GM23248 (cell line): ENCODE measurements at places on chromosomes 12 and 14. TPM values are rescaled to one million over a fixed set of nuclear protein-coding genes. Genes with fewer than 3 reads are reported as not detected.

SYT1 gene
- total RNA-seq, result 2.4 and 3.0 TPM in 2 replicates

ESPL1 gene
- 5.6 and 8.5 TPM in 2 replicates for total RNA-seq

DICER1 gene
- 27.6 and 28.2 TPM in 2 replicates for total RNA-seq

IFNG-AS1 gene
- total RNA-seq, result not detected in 2 replicates

CLEC2A gene
- not detected in 2 replicates for total RNA-seq

REM2 gene
- total RNA-seq, result 0.22 TPM in 1 of 2 replicates, not detected in the other

TAS2R20 gene
- total RNA-seq, result 1.8 and 2.5 TPM in 2 replicates

HAL gene
- total RNA-seq, result not detected in 2 replicates

CISTR gene
- not detected in 2 replicates for total RNA-seq

SLC25A47 gene
- not detected in 2 replicates for total RNA-seq

PLEKHG3 gene
- total RNA-seq, result 4.6 and 6.9 TPM in 2 replicates

CTSG gene
- not detected in 2 replicates for total RNA-seq

KRT72 gene
- total RNA-seq, result not detected in 2 replicates

ITGB7 gene
- total RNA-seq, result 1.4 and 2.4 TPM in 2 replicates

IFI27L2 gene
- total RNA-seq, result 61.7 and 95.3 TPM in 2 replicates

CHMP4A gene
- 18.5 and 32.1 TPM in 2 replicates for total RNA-seq

RERGL gene
- total RNA-seq, result 0.51 TPM in 1 of 2 replicates, not detected in the other

RERG gene
- not detected in 2 replicates for total RNA-seq

CRACR2A gene
- 1.9 and 2.5 TPM in 2 replicates for total RNA-seq

SMOC1 gene
- total RNA-seq, result 3.5 and 4.6 TPM in 2 replicates

GPR84 gene
- total RNA-seq, result not detected in 2 replicates

TRHDE gene
- total RNA-seq, result 2.8 and 9.2 TPM in 2 replicates

CKB gene
- total RNA-seq, result 18.5 and 27.2 TPM in 2 replicates

FOXN4 gene
- not detected in 2 replicates for total RNA-seq

ACOT2 gene
- total RNA-seq, result 67.5 and 77.2 TPM in 2 replicates

B4GALNT3 gene
- 0.11 TPM in 1 of 2 replicates, not detected in the other for total RNA-seq

CCDC196 gene
- not detected in 2 replicates for total RNA-seq

WDR20 gene
- total RNA-seq, result 15.1 and 16.6 TPM in 2 replicates

MBIP gene
- total RNA-seq, result 6.2 and 9.0 TPM in 2 replicates

RHOJ gene
- 1.2 and 1.6 TPM in 2 replicates for total RNA-seq

STAC3 gene
- 0.32 and 1.3 TPM in 2 replicates for total RNA-seq

PMCH gene
- not detected in 2 replicates for total RNA-seq

PAH gene
- not detected in 2 replicates for total RNA-seq

IFI27 gene
- total RNA-seq, result not detected in 2 replicates

TAS2R43 gene
- total RNA-seq, result 0.63 TPM in 1 of 2 replicates, not detected in the other

TCL1B gene
- total RNA-seq, result not detected in 2 replicates

FSCB gene
- not detected in 2 replicates for total RNA-seq
